Motor neuron (in vitro differentiated cells): ENCODE measurements at places on chromosomes 16 and 17. TPM values are rescaled to one million over a fixed set of nuclear protein-coding genes. Genes with fewer than 3 reads are reported as not detected.
A peak's percentile ranks its signal among the peaks of the same experiment; 100 is the strongest.

Gene KRT9
- not detected in 2 replicates for total RNA-seq

DNA sequence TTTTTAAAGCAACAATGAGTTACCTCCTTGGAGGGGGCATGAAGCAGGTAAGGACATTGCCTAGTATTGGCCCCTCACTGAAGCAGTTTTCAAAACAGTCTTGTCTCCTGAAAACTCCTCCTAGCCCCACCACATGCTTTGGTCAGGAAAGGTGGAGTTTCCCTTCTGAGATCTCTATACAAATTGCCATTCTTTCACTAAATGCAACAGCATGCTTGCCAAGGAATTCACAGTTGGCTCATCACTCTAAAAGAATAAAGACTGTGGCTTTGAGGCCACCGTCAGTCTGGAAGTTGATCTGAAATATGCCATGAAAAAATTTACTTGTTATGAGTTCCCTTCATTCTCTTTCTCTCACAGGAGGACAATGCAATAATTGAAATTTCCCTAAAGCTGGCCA is 4.2 kb downstream of the TTC19 start:
- ATAC-seq = no peak

Gene KRTAP4-9
- not detected in 2 replicates for total RNA-seq

GRCh38 chr17:75006653-75007052 is 5.8 kb upstream of the MRPL58 start:
- no peak for ATAC-seq

Gene ACE
- 1.3 TPM in 2 replicates for total RNA-seq

DNA sequence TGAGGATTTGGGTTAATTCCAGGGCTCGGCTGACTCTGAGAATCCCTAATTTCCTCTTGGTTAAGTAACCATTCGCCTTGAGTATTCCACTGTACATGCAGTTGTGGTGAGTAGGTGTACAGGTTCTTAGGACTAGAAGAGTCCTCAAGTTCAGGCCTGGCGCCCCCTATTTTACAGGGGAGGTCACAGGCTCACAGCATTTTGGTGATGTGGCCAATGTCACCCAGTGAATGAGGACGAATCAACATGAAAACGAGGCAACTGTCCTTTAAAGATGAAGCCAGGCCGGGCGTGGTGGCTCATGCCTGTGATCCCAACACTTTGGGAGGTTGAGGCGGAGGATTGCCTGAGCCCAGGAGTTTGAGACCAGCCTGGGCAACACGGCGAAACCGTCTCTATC is 55.4 kb downstream of the ABCC6 start:
- no peak for ATAC-seq

DNA sequence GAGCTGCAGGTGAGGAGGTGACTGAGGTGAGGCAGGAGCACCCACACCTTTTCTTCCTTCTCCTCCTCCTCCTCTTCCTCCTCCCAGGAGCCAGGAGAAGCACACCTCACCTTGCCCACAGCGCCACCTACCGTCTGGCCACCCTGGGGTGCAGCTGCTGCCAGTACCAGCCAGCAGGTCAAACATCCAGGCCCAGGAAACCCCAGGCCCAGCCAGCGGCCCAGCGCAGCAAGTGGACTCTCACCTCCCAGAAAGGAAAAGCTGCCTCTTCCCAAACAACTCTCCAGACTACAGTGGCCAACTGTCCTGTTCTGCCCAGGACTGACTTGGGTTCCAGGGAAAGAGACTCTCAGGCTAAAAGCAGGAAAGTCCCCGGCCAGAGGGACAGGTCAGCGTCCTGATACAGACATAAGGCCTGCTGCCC is 22.7 kb downstream of the PEMT start:
- ATAC-seq = peak; percentile 46

DNA sequence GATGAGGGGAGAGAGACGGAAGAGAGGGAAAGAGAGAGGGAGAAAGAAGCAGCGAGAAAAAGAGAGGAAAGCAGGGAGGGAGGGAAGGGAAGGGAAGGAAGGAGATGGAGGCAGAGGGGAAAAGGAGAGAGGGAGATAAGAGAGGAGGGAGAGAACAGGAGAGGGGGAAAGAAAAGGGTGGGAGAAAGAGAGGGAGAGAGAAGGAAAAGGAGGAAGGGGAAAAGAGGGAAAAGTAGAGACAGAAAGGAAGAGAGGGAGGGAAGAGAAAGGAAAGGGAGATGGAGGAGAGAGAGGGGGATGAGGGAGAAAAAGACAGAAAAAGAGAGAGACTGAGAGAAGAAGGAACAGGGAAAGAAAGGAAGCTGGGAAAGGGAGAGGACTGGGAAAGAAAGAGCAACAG is 814.4 kb downstream of the CDH11 start:
- ATAC-seq = no peak
